A172 (cell line): ENCODE measurements at places on chromosomes 11 and 22. TPM values are rescaled to one million over a fixed set of nuclear protein-coding genes. Genes with fewer than 3 reads are reported as not detected.

- DNase-seq = no peak
Observed at GRCh38 chr11:124762105-124762623, at the start of gene ESAM. ESAM (minus strand) TSS chr11:124762290; CDS start chr11:124762154, 136 bp downstream.

- DNase-seq = no peak
Observed at GRCh38 chr11:12185106-12185690, 74.8 kb downstream of the MICAL2 start.

- no peak for DNase-seq
Observed at GRCh38 chr11:116466801-116467200, 306.0 kb downstream of the BUD13 start.

DNA sequence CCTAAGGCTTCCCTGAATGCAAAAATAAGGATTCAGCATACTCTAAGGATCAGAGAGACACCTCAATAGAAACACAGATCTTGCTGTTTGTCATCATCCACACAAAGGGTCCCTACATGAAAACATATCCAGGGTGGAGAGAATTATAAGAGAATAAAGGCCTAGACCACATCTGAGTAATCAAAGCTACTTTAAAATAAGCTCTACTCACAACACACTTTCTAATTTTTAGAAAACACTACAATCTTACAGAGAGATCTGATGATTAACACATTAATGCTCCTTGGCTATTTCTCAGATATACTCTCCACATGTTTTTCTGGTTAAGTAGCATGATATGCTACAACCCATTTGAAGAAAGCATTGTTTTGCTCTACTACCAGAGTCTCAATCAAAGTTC, 108.2 kb downstream of the ETS1 start:
- DNase-seq = no peak

DNA sequence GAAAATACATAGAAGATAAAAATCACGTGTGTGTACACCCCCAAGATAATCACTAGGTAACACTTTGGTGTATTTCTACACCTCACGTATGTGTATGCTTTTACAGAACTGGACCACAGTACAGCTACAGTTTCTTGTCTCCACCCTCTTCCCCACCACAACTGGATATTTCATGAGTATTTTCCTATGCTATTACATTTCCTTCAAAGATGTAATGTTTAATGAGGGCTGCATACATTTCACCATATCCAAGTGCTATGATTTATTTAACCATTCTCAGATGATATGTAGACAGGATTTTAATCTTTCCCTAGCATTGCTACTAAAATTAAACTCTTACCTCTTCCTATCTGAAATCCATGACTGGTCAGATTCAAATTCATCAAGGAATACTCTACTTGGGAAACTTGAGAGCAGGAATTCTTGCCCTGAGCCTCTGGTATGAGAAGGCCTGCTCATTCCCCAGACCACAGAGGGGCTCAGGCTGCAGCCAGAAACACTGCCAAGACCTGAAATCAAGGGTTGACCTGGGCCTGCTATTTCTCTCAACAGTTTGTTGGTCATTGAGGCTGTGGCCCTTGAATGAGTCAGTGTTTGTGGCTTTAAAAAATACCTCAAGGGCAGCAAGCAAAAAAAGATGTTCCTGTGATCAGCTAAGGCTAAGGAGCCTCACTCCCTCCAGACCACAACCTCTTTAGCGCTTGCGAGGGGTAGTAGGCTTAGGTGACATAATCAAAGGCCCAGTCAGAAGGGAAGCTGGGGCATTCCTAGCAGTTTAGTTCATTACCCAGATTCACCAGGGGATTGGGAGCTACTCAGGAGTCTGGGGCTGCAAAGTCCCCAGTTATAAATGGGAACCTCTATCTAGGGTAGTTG, 55.5 kb downstream of the ABTB2 start:
- peak; percentile 96 for DNase-seq

DNA sequence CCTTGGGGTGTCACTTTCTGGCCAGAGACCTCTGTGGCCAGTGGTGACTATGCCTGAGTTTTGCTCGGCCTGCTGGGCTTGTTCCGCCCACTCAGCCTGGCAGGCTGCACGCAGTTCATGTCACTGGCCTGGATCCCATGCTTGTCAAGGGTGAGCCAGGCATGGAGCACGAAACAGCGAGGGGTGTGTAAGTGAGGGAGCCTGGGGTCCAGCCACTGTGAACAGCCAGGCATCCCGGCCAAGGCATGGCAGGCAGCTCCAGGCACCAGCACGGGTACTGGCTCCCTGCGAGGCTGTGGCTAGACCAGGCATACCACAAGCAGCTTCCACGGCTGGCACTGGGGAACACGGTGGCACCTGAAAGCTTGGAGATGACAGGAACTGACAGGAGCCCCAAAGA, 214.3 kb downstream of the LRRC4C start:
- DNase-seq = no peak

DNA sequence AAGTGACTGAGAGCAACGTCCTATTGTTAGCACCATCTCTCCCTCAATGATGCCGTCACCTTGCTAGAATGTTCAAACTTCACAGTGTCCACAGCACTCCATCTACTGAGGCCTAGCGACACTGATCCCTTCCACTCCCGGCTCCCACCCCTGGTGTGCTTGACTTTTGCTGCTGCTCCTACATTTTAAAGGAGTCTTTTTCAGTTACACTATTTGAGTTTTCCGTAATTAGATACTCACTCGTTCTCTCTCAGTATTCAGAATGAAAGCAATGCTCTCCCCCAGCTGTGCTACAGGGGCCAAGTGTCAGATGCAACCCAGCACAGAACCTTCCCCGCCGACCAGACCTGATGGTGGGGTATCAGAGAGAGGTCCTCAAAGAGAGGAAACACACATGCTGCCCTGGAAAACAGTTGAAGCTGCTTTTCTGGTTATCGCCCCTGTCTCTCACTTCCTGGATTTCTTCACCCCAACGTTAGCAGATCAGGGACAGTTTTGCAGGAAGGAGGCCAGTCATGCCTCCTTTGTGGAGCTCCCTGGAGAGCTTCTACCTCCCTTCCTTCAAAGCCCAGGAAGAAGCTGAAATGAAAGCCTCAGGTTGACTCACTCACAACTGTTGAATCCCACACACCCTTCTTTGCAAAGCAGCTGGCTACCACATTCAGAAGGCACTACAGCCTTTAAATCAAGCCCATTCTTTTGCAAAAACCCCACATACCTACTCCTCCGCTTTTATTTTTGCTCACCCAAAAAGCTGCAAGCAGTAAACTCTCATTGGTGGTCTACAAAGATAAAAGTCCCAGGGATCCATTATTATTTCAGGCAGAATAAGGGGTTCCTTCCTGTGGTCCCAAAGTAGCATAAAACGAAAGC, 23.5 kb downstream of the LARGE1 start:
- DNase-seq = no peak

DNA sequence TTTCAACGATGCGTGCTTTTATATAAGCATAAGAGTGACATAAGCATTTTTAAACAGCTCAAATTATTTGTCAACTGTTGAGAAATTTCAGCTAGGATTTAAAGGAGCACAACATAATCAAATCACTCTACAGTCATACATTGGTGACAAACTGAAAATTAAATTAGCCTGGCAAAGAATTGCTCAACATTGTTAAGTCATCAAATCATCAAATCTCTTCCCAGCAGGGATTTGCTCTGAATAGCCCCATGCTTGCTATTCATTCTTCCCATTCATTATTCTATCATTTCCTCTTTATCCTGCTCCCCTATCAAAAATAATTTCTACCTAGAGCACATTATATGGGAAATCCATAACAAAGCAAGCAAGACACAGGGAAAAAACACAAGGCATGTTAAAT, 198.7 kb upstream of the LUZP2 start:
- DNase-seq = no peak

DNA sequence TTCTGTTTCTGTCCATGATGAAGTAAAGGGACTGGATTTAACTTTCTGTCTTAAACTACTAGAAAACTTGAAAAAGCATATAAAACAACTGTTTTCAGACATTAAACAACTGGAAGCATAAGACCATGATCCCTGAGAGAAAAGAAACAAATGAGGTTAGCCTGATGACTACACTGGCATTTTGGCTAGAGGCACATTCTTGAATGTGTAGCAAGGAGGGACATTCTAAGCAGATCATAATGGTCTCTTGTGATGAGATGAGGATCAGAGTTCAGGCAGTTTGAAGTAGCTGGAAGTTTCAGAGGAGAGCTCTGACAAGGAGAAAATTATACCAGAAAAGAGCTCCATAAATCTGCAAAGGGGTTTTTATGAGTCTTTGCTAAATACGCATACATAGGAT, 75.4 kb downstream of the AASDHPPT start:
- DNase-seq = no peak

DNA sequence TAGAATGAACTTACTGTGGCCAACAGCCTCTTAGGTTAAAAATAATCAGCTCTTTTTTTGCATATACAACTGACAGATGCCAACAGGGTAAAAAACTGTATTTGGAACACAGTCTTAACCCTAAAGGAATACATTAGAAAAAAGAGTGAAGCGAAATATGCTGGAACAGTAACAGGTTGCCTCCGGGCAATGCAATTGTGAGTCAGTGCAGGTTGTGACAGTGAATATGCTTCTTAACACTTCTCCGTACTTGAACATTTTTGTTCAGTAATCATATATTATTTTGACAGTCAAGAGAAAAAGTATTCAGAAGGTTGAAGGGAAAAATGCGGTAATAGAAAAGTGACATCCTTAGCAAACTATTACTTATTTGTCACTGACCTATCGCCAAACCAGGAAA, 98.5 kb downstream of the DBX1 start:
- no peak for DNase-seq

DNA sequence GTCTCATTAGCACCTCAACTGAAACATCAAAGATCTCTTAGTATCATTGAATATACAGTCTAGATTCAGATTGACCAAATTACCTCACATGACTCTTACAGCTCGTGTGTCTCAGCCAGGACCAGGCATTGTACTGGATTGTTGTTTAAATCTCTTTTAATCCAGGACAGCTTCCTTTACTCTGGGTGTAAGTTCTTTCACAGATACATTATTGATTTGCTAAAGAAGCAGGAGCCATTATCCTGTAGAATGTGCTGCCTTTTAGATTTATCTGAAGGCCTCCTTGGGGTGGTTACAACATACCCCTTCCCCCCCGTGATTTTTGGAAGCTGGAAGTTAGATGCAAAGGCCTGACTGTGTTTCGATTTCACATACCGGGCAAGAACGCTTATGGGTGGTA, 4.2 kb downstream of the MCM5 start:
- DNase-seq = no peak

- DNase-seq = peak; percentile 74
Observed at GRCh38 chr11:73493956-73494598, 103.8 kb downstream of the FAM168A start.

Gene TEX54
- not detected in 2 replicates for total RNA-seq

Gene TRPM5
- total RNA-seq = not detected in 2 replicates

Gene HEPACAM
- not detected in 2 replicates for total RNA-seq

Gene PKP3
- total RNA-seq = 39.8 and 44.0 TPM in 2 replicates
